ENCODE measurements at places on chromosomes 11 and 22. TPM values are rescaled to one million over a fixed set of nuclear protein-coding genes. Genes with fewer than 3 reads are reported as not detected.
A peak's percentile ranks its signal among the peaks of the same experiment; 100 is the strongest.

Gene ABCC8
- 23.5 TPM for polyA plus RNA-seq

Gene OTOG
- polyA plus RNA-seq, result 0.10 TPM

Gene OR4D5
- not detected for polyA plus RNA-seq

Gene CARD18
- not detected for polyA plus RNA-seq

Gene OR52B6
- not detected for polyA plus RNA-seq

Gene SCARF2
- polyA plus RNA-seq, result 5.3 TPM

Gene CD248
- 24.6 TPM for polyA plus RNA-seq

Gene ARL2
- polyA plus RNA-seq, result 83.3 TPM

Gene ART1
- polyA plus RNA-seq, result not detected

Gene ENTHD1
- 0.06 TPM for polyA plus RNA-seq

GRCh38 chr22:43044290-43044712 lies 29.4 kb upstream of the PACSIN2 start:
- H3K36me3 ChIP-seq, result no peaks in the 10 kb centered on the region
- DNase-seq, result no peak
- no peak overlapping the region for H3K27ac ChIP-seq
- H3K4me1 ChIP-seq, result no peaks in the 10 kb centered on the region
- H3K27me3 ChIP-seq, result no peaks in the 10 kb centered on the region

DNA sequence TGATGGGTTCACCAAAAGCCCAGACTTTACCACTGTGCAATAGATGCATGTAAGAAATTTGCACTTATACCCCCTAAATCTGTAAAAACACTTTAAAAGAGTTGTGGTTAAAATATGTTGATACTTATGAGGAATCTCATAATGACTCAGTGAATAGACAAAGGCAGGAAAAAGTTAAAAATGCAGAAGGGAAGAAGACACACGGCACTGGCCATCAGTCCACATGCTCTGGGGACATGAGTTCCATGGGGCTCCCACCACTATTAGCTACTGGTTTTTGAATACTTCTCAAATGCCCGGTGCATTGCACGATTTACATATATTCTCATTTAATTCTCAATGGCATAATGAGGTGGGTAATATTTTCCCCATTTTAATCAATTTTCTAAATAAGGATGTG lies 59.3 kb upstream of the BLID start:
- no peaks in the 10 kb centered on the region for H3K36me3 ChIP-seq
- no peaks in the 10 kb centered on the region for H3K4me1 ChIP-seq
- no peak overlapping the region for H3K4me3 ChIP-seq
- no peaks in the 10 kb centered on the region for H3K27me3 ChIP-seq
- no peak overlapping the region for H3K27ac ChIP-seq
- no peak for DNase-seq

- H3K27ac ChIP-seq, result no peak overlapping the region
- H3K27me3 ChIP-seq, result no peaks in the 10 kb centered on the region
- no peak for DNase-seq
- H3K4me1 ChIP-seq, result peaks cover 3% of the 10 kb centered on the region
These were observed 59.6 kb downstream of the LRRC32 start for GRCh38 chr11:76610871-76611475.

DNA sequence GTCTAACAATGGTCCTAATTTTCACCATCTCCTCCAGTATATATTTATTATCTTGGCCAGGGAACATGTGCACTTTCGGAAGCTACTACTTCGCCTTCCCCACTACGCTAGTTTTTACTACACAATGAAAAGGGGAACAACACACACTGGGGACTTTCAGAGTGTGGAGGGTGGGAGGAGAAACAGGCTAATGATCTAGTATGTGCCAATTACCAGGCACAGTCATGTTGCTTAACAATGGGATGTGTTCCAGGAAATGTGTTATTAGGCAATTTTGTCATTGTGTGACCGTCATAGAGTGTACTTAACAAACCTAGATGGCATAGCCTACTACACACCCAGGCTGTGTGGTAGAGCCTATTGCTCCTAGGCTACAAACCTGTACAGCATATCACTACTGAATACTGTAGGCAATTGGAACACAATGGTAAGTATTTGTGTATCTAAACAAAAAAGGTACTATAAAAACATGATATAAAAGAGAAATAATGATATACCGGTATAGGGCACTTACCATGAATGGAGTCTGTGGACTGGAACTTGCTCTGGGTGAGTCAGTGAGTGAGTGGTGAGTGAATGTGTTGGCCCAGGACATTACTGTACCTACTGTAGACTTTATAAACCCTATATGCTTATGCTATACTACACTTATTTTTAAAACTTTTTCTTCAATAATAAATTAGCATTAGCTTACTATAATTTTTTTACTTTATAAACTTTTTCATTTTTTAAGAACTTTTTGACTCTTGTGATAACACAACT lies 20.1 kb upstream of the CUL5 start:
- DNase-seq, result no peak
- no peaks in the 10 kb centered on the region for H3K4me1 ChIP-seq
- no peaks in the 10 kb centered on the region for H3K27me3 ChIP-seq
- H3K27ac ChIP-seq, result no peak overlapping the region

DNA sequence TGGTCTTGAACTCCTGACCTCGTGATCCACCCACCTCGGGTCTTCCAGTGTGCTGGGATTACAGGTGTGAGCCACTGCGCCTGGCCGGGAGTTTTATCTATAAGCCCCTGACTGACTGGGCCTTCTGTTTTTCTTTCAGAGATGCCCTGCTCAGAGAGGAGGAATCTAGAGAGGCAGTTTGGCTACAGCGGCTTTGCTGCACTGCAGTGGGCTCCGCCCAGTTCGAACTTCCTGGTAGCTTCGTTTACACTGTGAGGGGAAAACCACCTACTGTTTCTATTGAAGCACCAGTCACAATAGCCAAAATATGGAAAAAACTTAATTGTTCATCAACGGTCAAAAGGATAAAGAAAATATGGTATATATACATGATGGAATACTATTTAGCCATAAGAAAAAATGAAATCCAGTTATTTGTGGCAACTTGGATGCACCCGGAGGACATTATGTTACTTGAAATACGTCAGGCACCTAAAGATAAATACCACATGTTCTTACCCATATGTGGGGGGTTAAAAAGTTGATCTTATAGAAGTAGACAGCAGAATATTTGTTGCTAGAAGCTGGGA lies 31.9 kb upstream of the FAM181B start:
- no peak for DNase-seq
- H3K27me3 ChIP-seq, result no peaks in the 10 kb centered on the region
- no peak overlapping the region for H3K27ac ChIP-seq
- H3K4me3 ChIP-seq, result no peak overlapping the region
- no peaks in the 10 kb centered on the region for H3K36me3 ChIP-seq
- H3K4me1 ChIP-seq, result no peaks in the 10 kb centered on the region

GRCh38 chr11:81658722-81659121 lies 1074.9 kb downstream of the FAM181B start:
- no peak overlapping the region for H3K27ac ChIP-seq
- H3K4me1 ChIP-seq, result no peaks in the 10 kb centered on the region
- no peak for DNase-seq
- no peaks in the 10 kb centered on the region for H3K36me3 ChIP-seq

- no peak overlapping the region for H3K4me3 ChIP-seq
- peak; percentile 65 for DNase-seq
- H3K27me3 ChIP-seq, result no peaks in the 10 kb centered on the region
- H3K27ac ChIP-seq, result no peak overlapping the region
- no peaks in the 10 kb centered on the region for H3K36me3 ChIP-seq
- no peaks in the 10 kb centered on the region for H3K4me1 ChIP-seq
These were observed 50.3 kb downstream of the TUG1 start for GRCh38 chr22:31019191-31019930.

DNA sequence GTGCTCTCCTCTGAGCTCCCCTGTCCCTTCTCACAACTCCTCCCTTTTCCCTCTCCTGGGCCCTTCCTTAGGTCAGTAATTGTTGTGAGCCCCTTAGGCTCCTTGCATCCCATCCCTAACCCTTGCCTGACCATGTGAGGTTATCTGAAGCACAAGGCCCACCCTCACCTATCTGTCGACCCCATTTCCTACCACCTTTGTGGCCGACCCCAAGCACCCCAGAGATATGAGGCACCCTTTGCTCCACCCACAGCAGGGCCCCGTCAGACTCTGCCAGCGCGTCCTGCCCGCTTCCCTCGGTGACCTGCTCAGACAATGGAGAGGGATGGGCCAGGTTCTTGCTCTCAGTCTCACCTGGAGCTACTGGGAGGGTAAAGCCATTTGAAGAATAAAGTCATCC lies 1.3 kb downstream of the GNG3 start:
- peaks cover 66% of the 10 kb centered on the region for H3K4me1 ChIP-seq
- peak overlapping the region; percentile 85 for H3K27ac ChIP-seq
- no peaks in the 10 kb centered on the region for H3K27me3 ChIP-seq
- H3K36me3 ChIP-seq, result peaks cover 25% of the 10 kb centered on the region
- no peak for DNase-seq

- no peaks in the 10 kb centered on the region for H3K4me1 ChIP-seq
- H3K27ac ChIP-seq, result no peak overlapping the region
- no peaks in the 10 kb centered on the region for H3K27me3 ChIP-seq
- DNase-seq, result no peak
- H3K4me3 ChIP-seq, result no peak overlapping the region
- no peaks in the 10 kb centered on the region for H3K36me3 ChIP-seq
These were observed 8.0 kb downstream of the POU2AF1 start for GRCh38 chr11:111370902-111371578.
